Nucleus accumbens (tissue), 56 donors: ENCODE measurements at places on chromosomes 4 and X.

GRCh38 chr4:7254736-7255487 is 62.6 kb downstream of the SORCS2 start:
- DNase-seq: no peak

DNA sequence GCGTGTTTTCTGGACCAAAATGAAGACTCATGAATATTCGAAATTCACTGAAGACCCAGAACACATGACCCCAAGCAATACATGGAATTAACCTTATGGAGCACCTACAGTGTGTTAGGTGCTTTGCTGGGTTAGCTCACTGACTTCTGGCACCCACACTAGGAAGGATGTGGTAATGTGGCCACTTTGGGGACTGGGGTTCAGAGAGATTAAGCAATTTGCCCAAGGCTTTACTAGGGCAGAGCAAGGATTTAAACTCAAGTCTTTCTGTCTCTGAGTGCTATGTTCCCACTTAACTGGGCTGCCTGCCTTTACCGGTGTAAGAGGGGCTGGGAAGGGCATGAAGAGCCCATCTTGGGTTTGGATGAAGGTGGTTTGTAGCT is 162.0 kb upstream of the ATP6AP2 start:
- no peak for DNase-seq

GRCh38 chr4:78621395-78621794 is 69.8 kb downstream of the ANXA3 start:
- DNase-seq: no peak

DNA sequence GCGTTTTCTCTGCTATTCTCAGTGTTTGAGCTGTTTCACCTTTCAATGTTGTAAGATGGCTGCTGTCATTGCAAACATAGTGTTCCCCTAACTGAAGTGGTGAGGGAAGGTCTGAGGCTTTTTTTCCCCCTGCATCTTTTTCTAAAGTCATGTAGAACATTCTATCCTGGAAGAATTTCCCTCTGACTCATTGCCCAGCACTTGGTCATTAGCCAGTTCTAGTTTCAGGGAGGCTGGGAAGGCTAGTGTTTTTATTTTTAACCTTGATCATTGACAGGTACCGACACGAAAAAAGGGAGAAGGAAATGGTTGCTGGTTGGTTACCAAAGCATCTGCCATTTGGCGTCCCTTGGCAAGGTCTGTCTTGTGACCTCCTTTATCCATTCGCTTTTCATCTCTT is 6.6 kb downstream of the LANCL3 start:
- DNase-seq: no peak

DNA sequence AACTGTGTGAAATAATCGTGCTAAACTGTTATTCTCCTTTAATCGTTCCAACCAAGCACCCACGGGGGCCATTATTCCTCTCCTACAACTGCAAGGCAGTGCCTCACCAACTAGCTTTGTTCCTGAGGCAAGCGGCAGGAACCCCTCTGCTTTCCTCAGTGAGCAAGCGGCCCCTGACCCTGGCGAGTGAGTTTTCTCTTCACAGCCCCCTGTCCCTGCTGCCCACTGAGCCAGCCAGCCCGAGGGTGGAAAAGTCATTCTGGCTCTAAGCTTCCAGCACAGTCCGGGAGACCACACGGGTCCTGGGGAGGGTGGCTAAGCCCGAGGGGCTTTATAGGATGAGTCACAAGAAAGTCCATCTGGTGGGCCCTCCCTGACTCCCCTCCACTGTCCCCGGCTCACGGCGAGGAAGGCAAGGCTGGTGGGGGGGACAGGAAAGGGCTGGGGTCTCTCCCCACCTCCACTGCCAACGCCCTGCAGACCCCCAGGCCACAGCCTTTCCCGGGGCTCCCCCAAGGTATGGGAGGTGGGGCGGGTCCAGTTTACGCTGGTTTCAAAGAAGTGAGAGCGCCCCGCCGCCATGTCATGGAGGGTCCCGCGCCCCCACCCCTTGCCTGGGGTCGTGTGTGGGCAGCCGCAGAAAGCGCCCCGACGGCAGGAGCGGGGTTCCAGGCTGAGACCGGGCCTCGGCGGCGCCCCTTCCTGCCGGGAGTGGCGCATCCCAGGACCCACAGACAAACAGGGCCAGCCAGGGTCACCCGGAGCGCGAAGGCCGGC is 45.0 kb downstream of the CPLX1 start:
- no peak for DNase-seq

- DNase-seq: no peak
Measured at GRCh38 chr4:163279713-163280112, 52.7 kb downstream of the NPY1R start.

DNA sequence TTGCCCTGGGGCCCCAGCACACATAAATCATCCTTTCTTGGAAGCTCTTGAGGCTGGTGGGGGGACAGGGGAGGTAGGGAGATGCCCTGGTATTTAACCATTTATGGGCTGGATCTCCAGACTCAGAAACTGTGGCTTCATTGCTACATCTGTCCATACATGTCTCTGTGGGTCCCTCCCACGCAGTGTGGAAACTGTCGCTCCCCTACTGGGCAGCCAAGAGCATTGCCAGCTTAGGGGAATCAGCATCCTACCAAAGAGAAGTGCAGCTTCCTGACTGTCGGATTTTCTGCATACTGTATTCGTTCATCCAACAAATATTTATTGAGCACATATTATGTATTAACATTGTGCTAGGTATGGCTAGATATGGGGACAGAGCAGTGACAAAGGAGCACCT is 3.7 kb downstream of the GRIPAP1 start:
- DNase-seq: no peak

- no peak for DNase-seq
Measured at GRCh38 chrX:148535639-148536038, 35.2 kb downstream of the AFF2 start.

DNA sequence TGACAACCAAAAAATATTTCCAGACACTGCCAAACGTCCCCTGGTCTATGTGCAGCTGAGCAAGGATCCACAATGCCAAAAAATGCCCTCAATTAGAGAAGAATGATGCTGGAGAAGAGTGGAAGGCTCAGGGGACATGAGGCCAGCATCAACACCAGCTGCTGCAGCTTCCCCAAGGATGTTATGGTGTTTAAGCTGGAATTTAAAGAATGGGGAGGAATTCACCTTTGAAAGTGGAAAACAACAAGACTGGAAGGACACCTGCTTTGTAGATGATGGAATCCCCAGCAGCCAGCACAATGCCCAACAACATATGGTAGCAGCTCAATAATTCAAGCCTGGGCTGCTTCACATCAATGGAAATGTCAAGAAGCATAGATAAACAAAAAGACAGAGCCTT is 20.3 kb upstream of the SMPX start:
- no peak for DNase-seq

DNA sequence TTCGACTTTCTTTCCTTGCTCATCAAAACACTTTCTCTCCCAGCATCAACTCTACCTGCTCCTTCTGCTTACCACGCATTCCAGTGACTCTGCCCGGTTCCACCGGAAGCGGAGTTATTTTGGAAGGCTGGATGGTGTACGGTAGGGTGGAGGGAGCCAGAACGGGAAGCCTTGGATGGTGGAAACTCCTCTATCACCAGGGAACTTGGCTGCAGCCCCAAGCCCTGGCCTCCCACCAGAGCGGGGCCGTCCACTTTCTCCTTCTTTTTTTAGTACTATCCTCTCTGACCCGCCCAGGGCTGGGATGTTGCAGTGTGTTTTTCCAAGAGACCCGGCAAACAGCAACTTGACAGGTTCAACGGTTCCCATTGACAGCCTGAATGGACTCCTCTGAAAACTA is 27.6 kb downstream of the ADGRG2 start:
- no peak for DNase-seq

DNA sequence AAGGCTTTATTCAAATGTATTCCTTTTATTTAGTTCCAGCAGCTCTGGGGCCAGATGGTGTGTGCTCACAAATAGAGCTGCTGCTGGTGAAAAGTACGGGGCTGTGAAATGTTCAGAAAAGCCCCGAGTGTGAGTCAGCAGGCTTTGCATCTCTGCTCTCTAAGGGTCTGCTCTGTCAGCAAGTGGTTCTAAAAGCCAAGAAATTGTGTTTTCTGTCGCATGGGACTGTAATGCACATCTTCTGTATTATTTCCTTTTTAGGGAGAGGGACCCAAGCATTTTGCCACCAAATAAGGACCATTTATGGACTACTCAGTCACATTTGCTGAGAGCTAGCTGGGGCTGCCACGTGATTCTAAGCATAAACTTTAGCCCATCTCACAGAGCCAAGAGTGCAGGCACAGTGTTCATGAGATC is 82.9 kb upstream of the NHS start:
- no peak for DNase-seq

DNA sequence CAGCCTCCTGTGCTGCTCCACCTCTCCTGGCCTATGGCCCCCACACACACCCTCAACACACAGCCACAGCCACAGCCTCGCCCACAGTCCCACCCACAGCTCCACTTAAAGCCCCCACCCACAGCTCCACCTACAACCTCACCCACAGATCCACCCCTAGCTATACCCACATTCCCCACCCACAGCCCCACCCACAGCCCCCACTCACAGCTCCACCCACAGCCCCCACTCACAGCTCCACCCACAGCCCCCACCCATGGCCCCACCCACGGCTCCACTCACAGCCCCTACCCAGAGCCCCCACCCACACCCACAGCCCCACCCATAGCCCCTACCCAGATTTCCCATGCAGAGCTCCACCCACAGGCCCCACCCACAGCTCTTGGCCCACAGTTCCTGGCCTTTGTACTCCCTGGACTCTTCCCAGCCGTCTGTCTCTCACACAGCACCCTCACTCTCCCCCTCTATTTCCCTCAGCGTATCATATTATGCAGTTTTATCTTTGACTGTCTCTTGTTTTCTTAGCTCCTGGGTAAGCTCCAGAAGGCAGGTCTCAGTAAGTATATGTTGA is 322.5 kb downstream of the EVC2 start:
- no peak for DNase-seq

GRCh38 chrX:34401411-34401810 is 255.7 kb downstream of the TMEM47 start:
- DNase-seq: no peak

- DNase-seq: no peak
Measured at GRCh38 chrX:12779534-12779933, 11.7 kb upstream of the PRPS2 start.

- no peak for DNase-seq
Measured at GRCh38 chr4:161133586-161134276, 1030.1 kb downstream of the FSTL5 start.

DNA sequence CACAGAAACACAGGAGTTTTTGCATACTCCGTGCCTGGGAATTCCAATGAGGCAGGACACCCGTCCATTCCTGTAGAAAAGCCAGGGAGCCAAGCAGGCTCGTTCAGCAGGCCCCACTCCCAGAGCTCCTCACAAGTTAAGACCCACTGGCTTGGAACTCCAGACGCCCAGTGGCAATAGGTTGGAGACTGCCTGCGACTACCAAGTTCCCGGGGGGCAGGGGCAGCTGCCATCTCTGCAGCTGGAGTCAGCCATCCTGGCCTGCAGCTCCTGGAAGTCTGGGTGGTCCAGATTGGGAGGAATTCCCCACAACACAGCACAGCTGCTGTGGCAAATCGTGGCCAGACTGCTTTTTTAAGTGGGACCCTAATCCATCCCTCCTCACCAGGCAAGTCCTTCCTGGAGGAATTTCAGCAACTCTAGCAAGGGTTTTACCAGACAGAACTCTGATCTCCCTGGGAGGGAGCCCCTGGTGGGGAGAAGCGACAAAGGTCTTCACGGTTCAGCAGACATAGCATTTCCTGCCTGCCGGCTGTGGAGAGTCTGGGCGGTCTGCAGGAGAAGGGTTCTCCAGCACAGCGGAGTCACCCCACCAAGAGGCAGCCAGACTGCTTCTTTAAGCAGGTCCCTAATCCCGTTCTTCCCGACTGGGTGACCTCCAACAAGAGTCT is 231.9 kb downstream of the STPG2 start:
- no peak for DNase-seq

- no peak for DNase-seq
Measured at GRCh38 chr4:177509226-177509745, 67.0 kb upstream of the AGA start.

DNA sequence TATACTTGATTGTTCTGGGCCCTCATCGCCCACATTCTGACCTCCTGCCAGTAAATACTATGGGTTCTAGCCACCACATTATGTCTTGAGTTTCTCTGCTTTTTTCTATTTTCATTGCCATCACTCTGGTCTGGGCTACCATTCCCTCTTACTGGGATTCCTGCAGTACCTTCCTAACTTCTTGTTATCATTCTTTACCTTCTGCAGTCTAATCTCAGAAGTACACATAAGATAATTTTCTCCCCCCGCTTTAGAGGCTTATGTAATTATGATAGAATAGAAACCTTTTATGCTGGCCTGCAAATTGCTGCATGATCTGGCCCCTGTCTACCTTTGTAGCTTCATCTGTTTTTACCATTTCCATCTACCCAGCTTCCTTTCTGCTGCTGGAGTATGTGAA is 19.2 kb downstream of the STIM2 start:
- no peak for DNase-seq

- DNase-seq: no peak
Measured at GRCh38 chr4:98632258-98632657, 26.2 kb downstream of the TSPAN5 start.

DNA sequence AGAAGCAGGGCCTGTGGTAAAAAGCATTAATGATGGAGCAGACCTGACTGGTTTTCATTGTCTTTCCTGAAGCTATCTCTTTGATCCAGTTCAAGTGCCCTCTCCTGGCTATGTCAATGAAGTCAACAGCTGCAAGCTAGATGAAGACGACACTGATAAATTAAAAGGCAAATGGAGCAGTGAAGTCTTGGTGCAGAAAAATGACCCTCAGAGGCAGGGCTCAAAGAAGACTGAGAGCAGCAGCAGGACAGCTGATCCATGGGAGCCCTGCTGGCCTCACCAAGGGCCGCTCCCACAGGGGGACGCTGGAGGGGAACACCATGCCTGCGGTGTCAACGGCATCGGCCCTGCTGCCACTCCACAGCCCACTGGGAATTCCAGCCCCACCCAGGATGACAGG is 96.2 kb downstream of the RELL1 start:
- DNase-seq: no peak

DNA sequence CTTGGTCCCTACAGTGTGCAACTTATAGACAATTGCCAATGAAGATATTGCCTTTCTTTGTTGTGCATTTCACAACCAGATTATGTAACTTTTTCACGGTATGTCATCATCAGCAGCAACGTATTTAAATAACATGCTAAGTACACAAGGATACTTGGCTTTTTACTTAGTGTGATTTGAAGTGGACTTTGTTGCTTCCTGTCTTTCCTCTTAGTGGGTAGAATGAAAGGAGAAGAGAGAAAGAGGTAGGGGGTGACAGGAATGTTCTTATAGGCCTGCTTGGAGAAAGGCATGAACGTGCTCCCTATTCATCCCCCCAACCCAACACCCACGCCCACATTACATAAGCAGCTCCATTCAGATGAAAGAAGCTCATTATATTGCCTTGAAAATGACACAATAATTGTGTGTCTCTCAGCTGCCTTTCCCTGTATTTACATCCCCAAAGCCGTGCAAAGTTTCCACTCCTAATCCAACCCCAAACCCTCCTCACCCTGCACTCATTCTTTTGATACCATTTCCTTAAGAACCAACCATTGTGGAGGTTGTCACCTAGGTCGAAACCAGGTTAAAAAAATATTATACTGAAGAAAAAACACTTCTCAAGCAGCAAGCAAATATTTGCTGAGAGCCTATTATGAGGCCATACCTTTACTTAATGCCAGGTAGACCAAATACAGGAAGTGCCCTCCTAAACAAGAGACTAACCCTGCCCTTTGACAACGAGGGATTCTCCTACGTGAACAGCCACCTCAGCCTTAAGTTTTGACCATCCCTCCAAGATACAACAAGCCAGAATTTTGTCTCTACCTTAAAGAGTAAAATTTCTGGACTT is 25.2 kb upstream of the GK start:
- no peak for DNase-seq
